ENCODE measurements at places on chromosomes 16 and 17. TPM values are rescaled to one million over a fixed set of nuclear protein-coding genes. Genes with fewer than 3 reads are reported as not detected.

GRCh38 chr17:76720941-76721340 lies 5.5 kb downstream of the JMJD6 start:
- no peak for DNase-seq

DNA sequence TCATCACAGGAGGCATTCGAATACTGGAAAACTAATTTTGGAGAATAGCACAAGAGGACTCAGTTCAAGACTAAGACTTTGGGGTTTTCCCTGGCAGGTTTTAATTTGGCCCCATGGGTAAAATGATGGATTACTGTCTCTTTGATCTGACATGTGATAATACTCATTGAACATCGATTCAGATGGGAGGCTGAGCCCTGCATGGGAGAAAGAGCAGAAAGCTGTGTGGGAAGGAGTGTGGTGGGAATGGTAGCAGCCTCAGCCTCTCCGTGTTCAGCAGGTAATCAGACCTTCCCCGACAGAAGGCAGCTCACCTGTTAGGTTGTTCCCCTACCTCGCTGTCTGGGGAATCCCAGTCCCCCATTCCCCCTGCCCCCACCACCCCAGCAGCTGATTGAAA lies 124.7 kb upstream of the TNRC6C start:
- no peak for DNase-seq

- DNase-seq: no peak
Measured at GRCh38 chr17:60436676-60437075, 14.4 kb downstream of the CHCT1 start.

RAB37 gene
- 5.5 TPM for total RNA-seq

CRYBA1 gene
- total RNA-seq: not detected
